ENCODE measurements at places on chromosomes 11 and 22.
A peak's percentile ranks its signal among the peaks of the same experiment; 100 is the strongest.

DNA sequence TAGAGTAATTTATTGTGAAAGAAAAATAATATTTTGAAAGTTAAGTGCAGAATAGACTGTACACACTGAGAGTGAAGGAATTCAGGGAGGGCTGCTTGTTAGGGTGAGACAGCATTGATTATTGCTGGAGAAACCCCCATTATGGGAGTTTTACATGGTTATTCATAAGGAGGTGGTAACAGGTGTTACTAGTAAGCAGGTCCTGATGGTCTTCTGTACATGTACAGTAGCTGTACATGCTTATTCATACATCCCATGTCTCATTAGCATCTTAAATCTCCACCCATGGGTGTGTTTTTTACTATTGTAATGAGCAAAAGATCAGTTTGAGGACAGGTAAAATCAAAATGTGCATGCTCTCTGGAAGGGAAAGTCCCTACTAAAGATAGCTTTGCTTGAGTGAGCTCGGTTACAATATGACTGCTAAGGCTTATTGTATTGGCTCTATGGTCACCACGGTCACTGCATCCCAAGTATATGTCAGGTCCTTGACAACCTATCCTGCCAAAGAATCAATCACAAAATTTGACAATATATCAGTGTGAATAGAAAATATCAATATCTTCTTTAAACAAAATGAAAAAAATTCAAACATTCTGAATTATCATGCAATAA is 6.2 kb downstream of the KDM4F start:
- no peak for DNase-seq

GRCh38 chr11:95835351-95835750 is 45.1 kb downstream of the CEP57 start:
- DNase-seq, result no peak

DNA sequence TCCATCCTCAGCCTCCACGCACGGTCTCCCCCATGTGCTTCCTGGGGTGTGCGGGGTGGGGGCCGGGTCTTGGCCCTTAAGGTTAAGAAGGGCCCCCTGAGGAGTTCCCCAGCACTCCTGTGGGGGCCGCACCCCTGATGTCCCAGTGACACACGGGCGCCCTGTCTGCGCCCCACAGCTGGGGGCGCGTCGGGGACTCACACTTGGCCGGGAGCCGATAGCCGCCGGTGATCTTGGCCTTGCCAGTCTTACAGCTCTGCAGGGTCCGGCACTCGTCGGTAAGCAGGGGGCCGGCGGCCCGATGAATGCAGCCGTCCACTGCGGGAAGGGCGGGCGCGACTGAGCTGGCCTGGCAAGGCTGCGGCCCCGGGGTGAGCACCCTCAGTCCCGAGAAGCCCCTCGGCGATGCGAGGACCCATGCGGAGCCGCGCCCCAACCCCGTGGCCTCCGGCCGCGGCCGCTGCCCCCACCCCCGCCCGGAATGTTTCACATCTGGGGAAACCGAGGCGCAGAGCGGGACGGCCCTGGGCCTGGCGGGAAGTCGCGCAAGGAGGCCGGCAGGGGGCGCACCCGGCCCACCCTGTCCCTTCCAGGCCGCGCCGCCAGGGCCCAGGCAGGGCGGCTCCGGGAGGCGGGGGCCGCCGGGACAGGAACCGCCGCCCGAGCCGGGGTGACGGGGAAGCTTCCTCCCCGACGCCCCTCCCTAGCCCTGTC is 13.9 kb downstream of the OTUB1 start:
- DNase-seq, result peak; percentile 86

- no peak for DNase-seq
Observed at GRCh38 chr11:88657076-88657738, 319.7 kb upstream of the CTSC start.

DNA sequence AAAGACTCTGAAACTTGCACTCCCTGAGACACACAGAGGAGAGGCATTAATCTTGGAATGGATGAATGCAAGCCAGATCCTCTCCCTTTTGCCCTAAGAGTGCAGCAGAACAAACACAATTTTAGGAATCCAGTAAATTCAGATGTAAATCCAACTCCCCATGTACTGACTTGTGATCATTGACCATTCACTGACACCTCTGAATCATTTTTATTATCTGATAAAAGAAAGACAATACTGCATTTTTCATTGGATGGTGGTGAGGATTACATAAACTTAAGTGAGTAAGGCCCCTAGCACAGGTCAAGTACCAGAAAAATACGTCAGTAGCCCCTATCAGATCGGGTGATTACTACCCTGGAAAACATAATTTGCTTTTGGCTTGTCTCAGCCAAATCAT is 782.9 kb upstream of the API5 start:
- no peak for DNase-seq

DNA sequence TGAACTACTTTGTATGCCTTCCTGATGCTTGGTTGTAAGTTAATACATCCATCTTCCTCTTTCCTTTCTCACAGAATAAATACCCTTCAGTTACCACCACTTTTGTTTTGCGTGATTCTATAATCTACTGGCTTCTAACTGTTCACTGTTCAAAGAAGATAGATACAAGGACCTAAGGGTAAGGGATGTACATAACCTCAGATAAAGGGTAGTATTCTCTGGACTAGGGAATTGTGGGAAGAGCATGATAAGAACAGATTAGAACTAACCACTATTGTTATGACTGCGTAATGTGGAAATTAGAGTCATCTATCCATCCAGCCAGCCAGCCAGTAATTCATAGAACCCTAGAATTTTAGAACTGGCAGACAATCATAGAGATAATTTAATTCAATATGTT is 36.4 kb downstream of the MAP6 start:
- no peak for DNase-seq

DNA sequence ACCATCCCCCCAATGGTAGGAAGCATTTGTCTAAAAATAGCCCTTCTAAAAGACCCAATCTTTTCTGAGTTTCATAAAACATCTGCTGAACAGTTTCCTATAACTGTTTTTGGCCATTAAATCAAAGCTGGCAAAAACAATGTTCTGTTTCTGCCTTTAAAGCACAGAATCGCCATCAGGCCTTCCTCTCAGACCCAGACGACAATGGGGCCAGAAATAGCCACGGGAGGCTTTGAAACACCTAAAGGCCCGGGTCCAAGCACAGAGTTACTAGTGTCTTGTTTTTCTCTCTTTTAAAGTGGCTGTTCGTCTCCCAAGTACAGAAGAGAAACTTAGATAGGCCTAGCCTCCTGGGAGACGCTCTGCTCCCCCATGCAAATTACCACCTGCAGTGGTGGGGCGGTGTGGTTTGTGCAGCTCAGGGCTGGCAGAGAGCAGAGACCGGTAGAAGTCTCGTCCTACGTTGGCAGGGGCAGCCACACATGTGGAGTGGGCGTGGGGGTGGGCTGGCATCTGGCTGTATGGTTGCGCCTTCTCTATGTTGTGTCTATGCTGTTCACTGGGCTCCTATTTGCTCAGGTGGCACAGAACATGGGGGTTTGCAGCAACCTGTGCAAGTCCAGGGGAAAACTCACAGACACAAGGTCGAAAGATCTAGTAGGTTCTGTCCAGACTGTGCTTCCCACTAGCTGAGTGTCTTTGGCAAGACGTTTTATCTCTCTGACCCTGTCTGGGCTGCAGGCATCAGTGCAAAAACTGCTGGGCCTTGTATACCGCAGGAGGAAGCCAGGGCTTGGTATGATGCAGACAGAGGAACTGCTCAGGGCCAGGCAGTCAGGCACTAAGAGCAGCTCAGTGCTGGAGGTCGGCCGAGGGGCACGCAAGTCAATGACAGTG is 23.6 kb upstream of the ETS1 start:
- no peak for DNase-seq

DNA sequence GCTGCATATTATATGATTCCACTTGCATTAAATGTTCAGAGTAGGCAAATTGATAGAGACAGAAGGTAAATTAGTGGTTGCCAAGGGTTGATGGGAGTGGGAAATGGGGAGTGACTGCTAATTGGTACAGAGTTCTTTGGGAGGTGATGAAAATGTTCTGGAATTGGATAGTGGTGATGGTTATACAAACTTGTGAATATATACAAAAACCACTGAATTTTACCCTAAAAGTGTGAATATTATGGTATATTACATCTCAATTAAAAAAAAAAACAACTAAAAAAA is 52.5 kb downstream of the ARRB1 start:
- DNase-seq, result no peak

DNA sequence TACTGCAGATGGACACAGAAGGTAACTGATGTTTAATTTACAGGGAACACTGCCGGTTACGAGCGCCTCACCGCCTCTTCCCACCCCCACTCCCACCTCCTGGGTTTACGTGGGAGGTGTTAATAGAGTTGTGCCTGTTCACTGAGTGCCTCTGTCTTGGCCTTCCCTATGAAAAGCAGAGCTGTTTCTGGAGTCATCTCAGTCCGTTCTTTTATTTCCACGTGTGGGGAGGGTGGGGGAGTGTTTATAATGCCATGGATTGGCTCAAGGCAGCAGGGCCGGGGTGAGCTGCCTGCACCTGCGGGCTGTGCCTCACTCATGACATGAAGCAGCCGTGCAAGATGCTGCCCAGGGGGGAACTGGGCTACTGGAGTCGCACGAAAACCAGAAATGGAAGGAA is 322.7 kb downstream of the CADM1 start:
- DNase-seq, result no peak

DNA sequence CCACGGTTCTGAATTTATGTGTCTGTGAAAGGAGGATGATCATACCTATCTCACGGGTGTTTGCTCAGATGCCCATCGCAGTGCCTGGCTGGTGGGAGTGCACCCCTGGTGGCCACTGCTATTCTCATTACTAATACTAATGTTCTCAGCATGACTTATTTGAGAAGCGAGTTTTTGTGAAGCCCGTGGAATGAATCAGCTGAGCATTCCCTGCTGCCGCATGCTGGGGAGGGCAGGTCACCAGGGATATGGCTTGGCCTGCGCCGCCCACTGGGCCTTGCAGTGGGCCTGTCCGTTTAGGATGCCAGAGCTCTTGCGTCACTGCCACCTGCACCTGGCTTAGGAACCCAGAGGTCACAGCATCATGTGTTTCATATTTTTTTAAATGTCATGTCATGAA is 16.9 kb downstream of the CTTN start:
- no peak for DNase-seq

DNA sequence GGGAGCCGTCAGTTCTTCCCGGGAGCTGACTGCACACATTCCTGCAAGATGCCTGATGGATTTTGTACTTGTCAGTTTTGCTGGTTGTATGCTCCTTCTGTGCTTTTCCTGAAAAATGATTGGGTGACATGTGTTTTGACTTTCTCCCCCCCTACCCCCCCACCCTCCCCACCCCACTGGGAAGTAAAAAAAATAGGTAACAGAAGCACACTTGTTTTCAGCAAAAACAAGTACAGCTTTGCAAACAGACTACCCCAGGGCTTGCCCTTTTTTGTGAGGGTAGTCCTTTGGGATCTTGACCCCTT is 1.1 kb downstream of the PPFIA1 start:
- no peak for DNase-seq

DNA sequence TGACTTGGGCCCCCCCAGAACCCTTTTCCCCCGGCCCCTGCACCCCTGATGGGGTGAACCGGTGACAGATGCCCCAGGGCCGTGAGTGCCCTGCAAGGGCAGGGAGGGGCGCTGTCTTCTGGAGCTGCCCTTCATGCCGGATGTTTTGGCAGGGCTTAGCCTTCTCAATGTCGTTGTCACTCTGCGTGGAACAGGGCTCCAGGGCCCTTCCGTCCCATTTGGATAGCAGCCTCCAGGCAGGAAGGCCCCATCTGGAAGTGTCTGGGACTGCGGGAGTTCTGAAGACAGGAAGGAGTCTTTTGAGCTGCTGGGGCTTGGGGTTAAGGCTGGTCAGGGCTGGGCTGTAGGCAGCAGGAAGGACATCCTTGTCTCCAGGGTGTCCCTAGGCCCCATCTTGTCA is 4.6 kb downstream of the FRMD8 start:
- DNase-seq, result peak; percentile 53
